RPMI8226 (cell line): ENCODE measurements at places on chromosomes 5 and 9.

GRCh38 chr5:92418341-92418740 is 1035.2 kb upstream of the ARRDC3 start:
- DNase-seq, result no peak

GRCh38 chr9:71737455-71737854 is 30.9 kb downstream of the CEMIP2 start:
- no peak for DNase-seq

GRCh38 chr9:36091026-36091953 is 45.2 kb upstream of the GLIPR2 start:
- peak; percentile 8 for DNase-seq

DNA sequence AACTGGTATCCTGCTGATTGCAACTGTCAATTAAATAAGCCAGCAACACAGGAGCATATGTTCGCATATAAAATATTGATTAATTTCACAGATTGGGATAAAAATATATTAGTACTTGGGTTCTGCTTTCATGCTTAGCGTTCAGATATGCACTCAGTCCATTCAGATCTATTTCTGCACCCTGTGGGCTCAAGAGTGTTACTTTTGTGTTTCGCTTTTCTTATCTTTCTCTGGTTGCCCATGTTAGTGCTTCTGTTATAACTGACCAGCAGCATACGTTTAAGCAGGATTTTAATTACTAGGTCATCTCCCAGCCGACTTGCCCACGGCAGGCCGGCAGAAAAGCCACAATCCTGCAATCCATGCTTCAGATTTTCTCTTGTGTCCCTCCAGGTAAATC is 289.1 kb downstream of the EBF1 start:
- no peak for DNase-seq

DNA sequence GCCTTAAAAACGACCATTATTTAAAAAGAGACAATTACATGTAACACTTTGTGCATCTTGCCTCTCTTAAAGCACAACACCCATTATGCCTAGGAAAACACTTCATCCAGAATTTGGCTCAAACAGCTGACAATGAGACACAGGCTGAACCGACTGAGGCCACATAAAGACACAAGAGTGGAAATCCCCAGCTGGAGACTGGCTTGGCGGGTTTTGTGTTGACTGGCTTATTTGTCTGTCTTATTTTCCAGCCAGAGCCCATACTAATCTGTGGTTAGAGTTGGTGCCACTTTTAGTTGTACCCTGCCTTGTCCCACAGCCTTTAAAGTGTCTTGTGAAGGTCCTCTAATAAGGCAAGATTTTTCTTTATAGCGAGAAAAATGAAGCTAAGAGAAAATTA is 21.2 kb downstream of the TRIM14 start:
- no peak for DNase-seq

GRCh38 chr5:43540746-43541145 is 16.1 kb downstream of the PAIP1 start:
- no peak for DNase-seq

- DNase-seq, result no peak
These were observed 133.9 kb downstream of the ADCY2 start for GRCh38 chr5:7529880-7530279.

GRCh38 chr9:19358701-19359100 is 21.3 kb downstream of the RPS6 start:
- no peak for DNase-seq

- DNase-seq, result no peak
These were observed 988 bp downstream of the GFM2 start for GRCh38 chr5:74765929-74766328.

GRCh38 chr5:91642581-91642980 is 259.5 kb upstream of the ARRDC3 start:
- no peak for DNase-seq

GRCh38 chr9:119596703-119597102 is 227.5 kb upstream of the BRINP1 start:
- no peak for DNase-seq

- no peak for DNase-seq
These were observed 194.4 kb upstream of the TLE4 start for GRCh38 chr9:79377339-79377855.
